ENCODE measurements at places on chromosomes 4 and X. TPM values are rescaled to one million over a fixed set of nuclear protein-coding genes. Genes with fewer than 3 reads are reported as not detected.

FHDC1 gene
- 0.22 TPM for total RNA-seq

GASK1B gene
- 90.6 TPM for total RNA-seq

VCX2 gene
- total RNA-seq = not detected

TIGD2 gene
- total RNA-seq = 1.5 TPM

TCEAL2 gene
- total RNA-seq = 1.3 TPM

ATP1B4 gene
- 16.9 TPM for total RNA-seq

NAA11 gene
- total RNA-seq = not detected
